ENCODE measurements at places on chromosomes 5 and 9.
A peak's percentile ranks its signal among the peaks of the same experiment; 100 is the strongest.

- DNase-seq: no peak
Measured at GRCh38 chr5:118033686-118034338, 954.5 kb downstream of the DTWD2 start.

DNA sequence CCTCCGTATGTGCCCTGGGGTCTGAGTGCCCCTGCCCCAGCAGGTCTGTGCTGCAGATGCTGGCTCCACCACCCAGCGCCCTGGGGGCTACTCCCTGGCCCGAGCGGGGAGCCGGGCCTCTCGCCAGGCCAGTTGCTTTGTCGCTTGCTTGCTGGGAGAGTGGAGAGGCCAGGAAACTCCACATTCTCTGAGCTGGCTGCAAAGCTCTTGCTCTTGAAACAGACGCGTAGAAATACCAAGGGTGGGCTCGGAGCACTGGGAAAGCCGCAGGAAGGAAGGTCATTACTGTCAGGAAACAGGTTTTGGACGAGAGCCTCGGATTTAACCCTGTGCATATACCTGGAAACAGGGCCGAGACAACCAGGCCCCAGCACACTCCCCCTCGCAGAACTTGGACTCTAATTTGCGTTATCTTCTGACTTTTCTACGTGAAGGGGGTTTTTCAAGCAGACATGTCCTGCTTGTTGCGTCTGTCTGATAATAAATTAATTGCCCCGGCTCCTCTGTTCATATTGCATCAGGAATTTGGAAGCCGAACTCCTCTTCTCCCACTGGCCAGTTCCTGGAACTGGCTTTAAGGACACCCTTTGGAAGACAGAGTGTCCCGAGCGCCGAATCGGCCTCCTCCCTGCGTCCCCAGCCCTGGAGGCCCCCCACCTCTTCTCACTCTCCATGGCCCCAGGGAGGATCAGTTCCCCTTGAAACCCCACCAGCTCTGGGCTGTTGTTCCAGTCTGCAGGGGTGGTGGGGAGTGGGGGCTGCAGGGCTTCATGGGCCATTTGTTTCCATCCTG lies 11.2 kb downstream of the ADAMTSL2 start:
- no peak for DNase-seq

GRCh38 chr9:124137009-124137943 lies 120.5 kb upstream of the NEK6 start:
- no peak for DNase-seq

DNA sequence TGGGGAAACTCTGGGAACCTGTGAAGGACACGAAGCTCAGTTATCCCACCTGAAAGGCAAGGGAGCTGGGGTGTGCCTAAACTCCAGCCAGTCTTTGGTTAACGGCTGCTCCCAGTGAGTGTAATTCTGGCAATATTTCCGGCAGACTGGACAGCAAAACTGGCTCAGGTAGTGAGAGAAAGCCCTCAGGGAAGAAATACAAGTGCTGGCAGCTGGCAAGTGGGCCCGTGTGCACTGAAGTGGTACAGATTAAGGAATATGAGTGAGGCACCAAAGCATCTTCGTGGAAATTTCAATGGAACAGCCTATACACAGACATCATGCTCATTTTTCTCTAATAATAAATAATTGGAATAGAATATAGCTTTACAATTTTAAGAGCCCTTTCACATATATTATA lies 56.2 kb downstream of the ABHD17B start:
- DNase-seq: peak; percentile 10

DNA sequence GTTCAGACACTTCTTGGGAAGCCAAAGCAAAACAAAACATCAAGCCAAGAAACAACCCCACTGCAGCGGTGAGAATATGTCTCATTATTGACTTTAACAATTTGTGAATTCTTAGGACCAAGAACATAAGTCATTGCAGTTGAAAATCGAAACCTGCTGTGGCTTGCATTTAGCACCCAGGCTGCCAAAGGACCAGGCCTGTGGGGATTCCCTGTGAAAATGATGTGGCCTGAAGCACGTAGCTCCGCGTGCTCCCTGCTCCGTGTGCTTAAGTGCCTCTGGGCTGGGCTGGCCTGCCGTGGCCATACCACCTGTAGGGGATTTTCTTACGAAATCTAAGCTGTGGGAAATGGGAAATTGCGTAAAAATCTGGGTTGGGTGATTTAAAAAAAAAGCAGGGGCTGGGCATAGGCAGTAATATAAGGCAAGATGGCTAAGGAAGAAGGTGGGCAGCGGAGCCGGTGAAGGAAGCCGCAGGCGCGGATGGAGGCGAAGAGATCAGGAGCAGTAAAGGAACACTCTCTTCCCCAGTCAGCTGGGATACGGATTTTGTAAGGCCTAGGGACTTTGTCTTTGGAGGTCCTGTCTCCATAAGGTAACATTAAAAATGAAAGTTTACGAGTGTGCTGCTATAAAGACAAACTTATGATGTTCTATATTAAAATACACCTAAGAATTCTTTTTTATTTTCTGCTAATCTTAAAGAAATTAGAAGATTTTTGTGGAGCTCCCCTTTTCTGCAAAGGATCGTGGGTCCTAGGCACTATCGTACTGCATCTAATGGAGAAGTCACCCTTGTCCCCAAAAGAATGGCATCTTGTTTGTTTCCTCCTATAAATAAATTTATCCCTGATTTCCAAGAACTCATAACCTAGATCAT lies 189.6 kb upstream of the SEMA6A start:
- peak; percentile 97 for DNase-seq

DNA sequence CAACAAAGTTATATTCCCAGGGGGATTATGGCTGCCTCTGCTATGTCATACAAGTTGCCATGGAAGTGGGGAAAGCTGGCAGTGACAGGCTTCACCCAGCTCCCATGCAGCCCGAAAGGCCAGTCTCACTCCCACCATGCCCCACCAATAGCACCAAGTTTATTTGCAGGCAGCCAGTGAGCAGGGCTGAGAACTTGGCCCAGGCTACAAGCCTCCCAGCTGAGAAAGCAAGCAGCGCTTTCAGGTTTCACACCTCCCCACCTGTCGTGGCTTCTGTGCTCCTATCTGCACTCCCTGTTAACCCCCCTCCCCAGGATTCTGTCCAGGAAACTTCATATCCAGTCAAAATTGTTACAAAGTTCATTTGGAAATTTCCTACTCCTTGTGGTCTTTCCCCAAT lies 155.0 kb downstream of the SAXO1 start:
- no peak for DNase-seq

GRCh38 chr5:55307383-55308253 lies at the start of the genes DHX29 and MTREX:
DHX29 (minus strand) TSS chr5:55307694; CDS start chr5:55307573, 121 bp downstream.
MTREX (plus strand) TSS chr5:55307989; CDS start chr5:55308014, 25 bp downstream.
- peak; percentile 92 for DNase-seq

DNA sequence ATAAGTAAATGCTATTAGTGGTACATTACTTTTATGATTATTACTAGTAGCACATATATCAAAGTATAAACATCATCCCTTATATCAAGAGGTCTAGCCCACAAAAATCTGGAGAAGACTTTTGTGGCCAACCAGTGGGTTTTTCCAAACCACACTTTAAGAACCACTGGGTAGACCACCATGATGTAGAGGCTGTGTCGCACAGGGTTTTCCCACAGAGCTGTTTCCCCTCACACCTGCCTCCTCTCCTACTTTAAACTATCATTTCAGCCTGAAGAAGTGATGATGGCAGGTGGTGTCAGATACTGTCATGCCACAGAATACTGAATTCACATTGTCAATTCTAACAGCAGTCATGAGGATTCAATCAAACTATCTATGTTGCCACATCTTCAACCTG lies 109.2 kb downstream of the FBXW11 start:
- no peak for DNase-seq

- no peak for DNase-seq
Measured at GRCh38 chr5:135263022-135263668, 135.9 kb downstream of the MACROH2A1 start.

GRCh38 chr5:33939556-33940262 lies 3.5 kb downstream of the RXFP3 start:
- peak; percentile 29 for DNase-seq

- no peak for DNase-seq
Measured at GRCh38 chr9:38370176-38370575, 22.3 kb upstream of the ALDH1B1 start.

GRCh38 chr9:122320413-122320881 lies 50.4 kb upstream of the PTGS1 start:
- DNase-seq: no peak

- DNase-seq: no peak
Measured at GRCh38 chr5:58145397-58145934, 314.4 kb downstream of the PLK2 start.

DNA sequence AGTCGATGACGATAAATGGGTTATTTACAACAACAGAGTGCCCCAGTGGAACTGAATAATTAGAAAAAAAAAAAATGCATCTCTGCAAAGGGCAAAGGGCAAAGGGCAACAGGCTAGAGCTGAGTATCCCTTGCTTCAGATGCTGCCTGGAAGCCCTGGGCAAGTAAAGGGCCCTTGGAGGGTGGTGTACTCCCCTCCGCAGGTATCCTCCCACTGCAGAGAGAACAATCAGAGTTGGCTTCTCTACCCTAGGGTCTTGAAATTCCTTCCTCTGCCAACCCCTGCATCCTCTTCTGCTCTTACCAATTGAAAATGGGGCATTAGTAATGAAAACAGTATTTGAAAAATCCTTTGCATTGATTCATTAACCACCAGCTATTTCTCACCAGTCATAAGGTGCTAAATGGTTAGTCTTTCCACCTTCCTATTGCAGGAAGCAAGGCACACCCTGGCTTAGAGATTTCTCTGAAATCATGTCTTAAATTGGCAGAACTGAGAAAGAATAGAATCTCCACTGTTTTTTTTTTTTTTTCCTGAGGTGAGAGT lies 122.6 kb downstream of the SEMA6A start:
- peak; percentile 42 for DNase-seq

DNA sequence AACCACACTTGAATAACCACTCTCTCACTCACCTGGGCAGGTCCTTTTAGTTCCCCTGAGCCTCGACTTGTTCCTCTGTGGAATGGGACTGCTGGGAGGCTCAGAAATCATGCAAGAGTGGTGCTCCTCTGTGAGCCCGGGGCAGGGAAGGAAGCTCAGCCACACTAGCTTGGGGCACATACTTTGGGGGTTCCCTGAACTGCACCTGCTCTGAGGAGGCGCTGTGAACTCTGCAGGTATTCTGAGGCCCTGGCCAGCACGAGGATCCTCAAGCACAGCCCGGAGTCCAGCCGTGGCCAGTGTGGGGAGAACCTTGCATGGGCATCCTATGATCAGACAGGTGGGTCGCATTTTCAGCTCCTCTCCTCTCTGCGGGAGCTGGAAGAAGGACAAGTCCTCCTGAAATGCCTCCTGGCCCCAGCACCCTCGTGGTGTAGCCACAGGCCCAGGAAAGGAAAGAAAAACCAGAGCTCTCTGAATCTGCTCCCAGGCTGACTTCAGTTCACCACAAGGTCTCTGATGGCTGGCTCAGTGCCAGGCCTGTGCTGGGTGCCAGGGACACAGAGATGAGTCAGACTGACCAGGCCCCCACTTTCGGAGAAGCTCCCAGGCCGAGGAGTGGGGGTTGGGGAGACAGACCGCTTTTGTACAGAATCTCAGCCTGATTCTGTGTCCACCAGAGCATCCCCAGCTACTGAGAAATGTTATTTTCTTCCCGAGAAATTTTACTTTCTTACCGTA lies 11.9 kb downstream of the GLIPR2 start:
- DNase-seq: peak; percentile 72

Data from epithelial cell of esophagus (primary cell).